ENCODE measurements at places on chromosomes 1 and 21. TPM values are rescaled to one million over a fixed set of nuclear protein-coding genes. Genes with fewer than 3 reads are reported as not detected.

The ASPM gene
- 0.73 TPM for total RNA-seq

The YOD1 gene
- total RNA-seq = 7.1 TPM

DNA sequence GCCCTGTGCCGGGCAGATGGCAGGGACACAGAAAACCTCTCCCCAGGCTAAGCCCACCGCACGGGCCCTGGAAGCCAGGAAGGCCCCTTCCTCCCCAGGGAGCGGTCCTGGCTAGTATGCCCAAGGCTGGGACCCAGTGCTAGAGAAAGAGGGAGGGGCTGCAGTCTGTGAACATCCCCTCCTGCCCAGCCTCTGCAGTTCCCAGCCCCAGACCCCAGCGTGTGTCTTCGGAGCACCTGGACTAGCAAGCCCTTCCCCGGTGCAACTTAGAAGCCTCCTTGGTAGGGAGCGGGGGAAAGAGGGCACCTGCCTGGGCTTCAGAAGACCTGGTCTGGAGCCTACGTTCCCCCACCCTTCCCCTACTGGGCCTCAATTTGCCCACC is 2.1 kb downstream of the PLEKHG5 start:
- no peak for DNase-seq

GRCh38 chr1:84759756-84760155 is 69.5 kb upstream of the SSX2IP start:
- no peak for DNase-seq

DNA sequence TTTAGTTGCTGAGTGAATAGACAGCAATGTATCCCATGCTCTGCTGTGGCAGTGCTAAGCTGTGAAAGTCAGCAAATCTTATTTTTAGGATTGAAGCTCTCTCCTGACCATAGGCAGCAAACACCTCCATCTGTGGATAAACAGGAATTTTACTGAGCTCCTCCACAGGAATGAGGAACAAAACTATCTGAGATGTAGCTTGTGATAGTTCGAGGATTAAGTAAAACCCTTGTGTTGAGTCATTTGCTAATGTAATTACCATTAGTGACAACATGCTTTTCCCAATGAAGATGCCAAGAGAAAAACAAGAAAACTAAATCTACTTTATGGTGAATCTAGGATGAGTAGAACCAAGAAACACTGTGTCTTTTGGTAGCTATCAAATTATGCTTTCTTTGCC is 122.7 kb downstream of the CLEC20A start:
- no peak for DNase-seq

- no peak for DNase-seq
Observed at GRCh38 chr1:84574936-84575335, 696 bp upstream of the CTBS start.

The CA14 gene
- not detected for total RNA-seq

The FMO5 gene
- total RNA-seq = 2.6 TPM

DNA sequence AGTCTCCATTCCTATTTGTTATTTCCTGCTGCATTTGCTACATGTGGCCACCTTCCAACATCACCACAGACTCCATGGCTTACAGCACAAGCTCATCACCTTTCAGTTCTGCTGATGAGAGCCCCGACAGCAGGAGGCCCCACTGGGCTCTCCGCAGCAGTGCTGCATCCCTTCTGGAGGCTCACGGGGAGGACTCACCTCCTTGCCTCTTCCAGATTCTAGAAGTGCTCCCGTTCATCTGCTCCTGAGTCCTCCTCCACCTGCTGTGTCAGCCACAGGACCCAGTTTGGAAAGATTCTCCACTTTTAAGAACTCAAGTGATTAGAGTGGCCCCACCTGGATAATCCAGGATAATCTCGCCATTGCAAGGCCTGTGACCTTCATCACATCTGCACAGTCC is 167.6 kb downstream of the PCBP3 start:
- no peak for DNase-seq

DNA sequence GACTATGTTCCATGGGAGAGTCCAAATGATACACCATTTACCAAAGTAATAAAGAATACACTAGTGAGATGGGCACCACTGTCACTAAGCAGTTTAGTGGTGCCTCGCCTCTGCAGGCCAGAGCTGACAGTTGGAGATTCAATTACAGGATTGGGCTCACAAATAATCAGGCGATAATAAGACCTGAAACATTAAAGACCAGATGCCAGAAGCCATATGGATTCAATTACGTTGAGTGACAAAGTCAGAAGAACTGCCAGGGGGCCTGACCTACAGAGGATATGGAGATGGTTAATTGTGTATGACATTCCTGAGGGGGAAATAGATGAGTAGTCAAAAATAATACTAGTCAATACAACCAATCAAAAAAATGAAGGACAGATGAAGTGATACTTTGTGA is 65.2 kb upstream of the ST6GALNAC5 start:
- no peak for DNase-seq

- DNase-seq = no peak
Observed at GRCh38 chr1:76784502-76784901, 82.8 kb upstream of the ST6GALNAC5 start.

- peak; percentile 24 for DNase-seq
Observed at GRCh38 chr1:96845464-96845863, 123.9 kb downstream of the PTBP2 start.

- DNase-seq = peak; percentile 20
Observed at GRCh38 chr1:38489844-38490270, 369.7 kb downstream of the RRAGC start.

- DNase-seq = no peak
Observed at GRCh38 chr1:90957497-90957896, 64.3 kb downstream of the ZNF644 start.

DNA sequence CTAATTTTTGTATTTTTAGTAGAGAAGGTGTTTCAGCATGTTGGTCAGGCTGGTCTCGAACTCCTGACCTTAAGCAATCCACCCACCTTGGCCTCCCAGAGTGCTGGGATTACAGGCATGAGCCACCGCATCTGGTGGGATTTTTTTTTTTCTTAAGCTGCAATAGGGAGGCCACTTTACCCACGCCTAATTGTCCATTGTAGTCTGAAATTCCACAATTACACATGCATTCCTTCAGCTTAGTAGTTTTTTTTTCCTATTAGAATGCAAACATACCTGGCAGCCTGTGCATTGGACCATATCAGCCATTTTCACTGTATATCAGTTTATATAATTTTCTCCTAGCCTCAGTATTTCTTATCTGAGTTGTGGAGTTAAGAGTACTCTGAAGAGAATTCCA is 186.8 kb downstream of the LMX1A start:
- DNase-seq = no peak

- no peak for DNase-seq
Observed at GRCh38 chr1:195754303-195754702, 853.9 kb downstream of the KCNT2 start.

The LDLRAD1 gene
- total RNA-seq = not detected
